ENCODE measurements at places on chromosomes 4 and X.

- no peak for DNase-seq
These were observed 72.3 kb downstream of the PRKG2 start for GRCh38 chr4:81142744-81143143.

DNA sequence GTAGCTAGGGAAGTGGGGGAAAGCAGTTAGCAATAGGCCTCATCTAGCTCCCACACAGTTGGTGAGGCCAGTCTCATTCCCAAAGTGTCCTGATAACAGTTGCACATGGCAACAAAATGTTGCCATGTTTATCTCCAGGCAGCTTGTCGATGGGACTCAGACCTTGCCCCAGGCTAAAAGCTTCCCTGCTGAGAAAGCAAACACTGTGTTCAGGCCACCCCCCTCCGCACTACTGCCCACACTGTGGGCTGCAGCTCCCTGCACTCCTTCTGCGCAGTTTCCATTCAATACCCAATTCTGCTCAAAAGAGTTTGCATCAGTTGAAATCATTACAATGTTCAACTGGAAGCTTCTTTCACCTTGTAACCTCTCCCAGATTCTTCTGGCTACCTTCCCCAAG, 287.8 kb upstream of the GK2 start:
- DNase-seq = no peak

DNA sequence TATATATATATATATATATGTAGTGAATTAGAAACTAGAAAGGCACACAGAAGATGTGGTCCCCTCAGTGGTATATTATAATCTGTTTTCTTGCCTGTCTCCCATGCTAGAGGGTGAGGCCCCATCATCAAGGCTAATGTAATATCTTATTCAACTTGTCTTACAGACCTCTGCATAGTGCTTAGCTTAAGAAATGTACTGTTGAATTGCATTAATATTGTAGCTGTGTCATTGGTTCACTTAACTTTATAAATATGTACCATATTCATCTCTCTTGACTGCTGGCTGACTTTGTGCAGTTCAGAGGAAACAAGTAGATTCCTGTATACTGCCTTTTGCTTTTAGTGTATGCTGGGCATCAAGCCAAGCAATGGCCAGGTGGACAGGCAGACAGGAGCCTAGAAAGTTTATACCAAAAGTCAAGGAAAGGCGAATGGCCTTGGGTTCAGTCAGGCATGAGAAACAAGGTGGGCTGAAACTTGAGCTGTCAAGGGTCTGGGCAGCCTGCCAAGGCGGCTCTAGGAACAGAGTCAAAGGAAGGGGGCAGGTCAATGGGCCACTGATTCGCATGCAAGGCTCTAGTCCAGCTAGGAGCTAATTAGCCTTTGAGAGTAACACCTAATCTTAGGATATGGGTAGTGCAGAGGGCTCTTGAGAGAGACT, 78.8 kb upstream of the LEF1 start:
- DNase-seq = peak; percentile 10

GRCh38 chrX:15033917-15034316, 160.7 kb downstream of the MOSPD2 start:
- no peak for DNase-seq
